GM12892 (cell line): ENCODE measurements at places on chromosomes 6 and 20.
A peak's percentile ranks its signal among the peaks of the same experiment; 100 is the strongest.

DNA sequence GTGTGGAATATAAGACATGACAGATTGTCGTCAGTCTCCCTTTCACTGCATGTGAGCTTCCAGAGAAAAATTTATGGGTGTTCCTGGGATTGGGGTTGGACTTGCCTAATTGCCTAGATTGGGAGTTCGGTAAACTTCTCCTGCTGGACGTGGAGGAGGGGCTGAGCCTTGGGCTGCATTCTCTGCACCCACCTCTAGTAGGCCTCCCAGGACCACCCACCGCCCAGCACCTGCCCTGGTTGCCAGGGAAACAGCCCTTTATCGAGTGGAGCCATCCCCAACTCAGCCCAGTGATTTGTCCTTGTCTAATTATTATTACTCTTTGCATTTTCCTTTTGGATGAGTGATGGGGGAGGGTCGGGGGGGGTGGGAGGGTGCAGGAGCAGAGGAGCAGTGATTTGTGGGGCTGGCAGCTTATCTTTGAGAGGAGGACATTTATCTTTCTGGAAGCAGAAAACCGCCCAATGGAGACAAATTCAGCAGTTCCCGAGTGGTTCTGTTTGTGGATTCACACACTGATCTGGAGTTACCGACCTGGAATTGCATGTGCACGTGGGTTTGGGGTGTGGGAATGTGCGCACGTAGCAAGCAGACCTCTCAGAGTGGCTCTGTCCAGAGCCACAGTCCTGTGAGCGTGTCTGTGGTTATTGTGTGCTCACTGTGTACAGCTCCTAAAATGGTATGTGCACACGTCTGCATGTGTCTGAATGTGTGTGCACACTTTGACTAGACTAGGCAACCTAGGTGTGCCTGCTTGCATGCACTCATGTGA is 104.5 kb downstream of the DHX35 start:
- DNase-seq = no peak

GRCh38 chr20:53346335-53346648 is 247.3 kb downstream of the ZNF217 start:
- no peak for DNase-seq

- DNase-seq = no peak
Measured at GRCh38 chr6:129364037-129364436, 345.9 kb downstream of the ARHGAP18 start.

DNA sequence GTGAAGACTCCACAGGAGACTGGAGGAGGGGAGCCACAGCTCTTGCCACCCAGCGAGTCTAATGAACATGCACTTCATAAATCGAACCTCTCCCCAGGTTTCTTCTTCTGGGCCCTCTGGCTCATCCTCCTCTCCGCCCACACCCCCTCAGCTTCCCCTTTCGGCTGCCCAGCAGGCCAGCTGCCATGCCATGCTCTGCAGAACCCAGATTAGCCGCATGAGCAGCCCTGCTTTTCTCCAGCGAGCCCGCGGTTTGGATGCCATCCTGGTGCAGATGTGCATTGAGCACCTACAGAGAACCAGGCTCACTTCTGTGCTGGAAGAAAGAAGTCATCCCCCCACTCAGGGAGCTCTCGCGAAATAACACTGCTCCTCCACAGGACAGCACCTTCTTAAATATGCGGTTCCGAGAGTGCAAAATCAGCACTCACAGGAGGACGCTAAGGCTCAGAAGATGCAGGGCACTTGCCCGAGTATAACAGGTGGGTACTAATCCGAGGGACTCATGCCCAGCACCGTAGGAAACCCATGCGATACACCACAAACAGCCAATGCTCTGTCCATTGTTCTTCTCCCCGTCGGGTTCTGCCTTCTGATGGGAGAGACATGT is 143.0 kb upstream of the THBS2 start:
- no peak for DNase-seq

GRCh38 chr20:49545572-49545971 is 22.4 kb downstream of the PTGIS start:
- DNase-seq = no peak

- DNase-seq = no peak
Measured at GRCh38 chr6:168826726-168827585, 386.0 kb downstream of the SMOC2 start.

DNA sequence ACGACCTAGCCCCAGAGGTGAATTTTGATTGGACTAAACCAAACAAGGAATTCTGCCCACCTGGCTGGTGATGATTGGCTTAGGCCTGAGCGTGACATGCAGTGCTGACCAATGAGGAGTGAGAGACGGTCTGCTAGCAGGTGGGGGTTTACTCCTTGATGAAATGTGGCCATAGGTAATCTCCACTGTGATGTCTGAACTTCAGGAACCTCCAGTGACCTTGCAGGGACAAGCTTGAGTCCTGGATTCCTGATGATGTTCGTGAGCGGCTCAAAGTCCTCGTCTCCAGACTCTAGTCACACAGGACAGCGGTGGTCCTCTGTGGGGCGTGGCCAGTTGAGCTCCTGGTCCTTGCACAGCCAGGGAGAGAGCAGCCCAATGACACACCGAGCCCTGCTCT is 8.4 kb downstream of the VSX1 start:
- no peak for DNase-seq

GRCh38 chr6:414447-414846 is 22.9 kb downstream of the IRF4 start:
- no peak for DNase-seq

DNA sequence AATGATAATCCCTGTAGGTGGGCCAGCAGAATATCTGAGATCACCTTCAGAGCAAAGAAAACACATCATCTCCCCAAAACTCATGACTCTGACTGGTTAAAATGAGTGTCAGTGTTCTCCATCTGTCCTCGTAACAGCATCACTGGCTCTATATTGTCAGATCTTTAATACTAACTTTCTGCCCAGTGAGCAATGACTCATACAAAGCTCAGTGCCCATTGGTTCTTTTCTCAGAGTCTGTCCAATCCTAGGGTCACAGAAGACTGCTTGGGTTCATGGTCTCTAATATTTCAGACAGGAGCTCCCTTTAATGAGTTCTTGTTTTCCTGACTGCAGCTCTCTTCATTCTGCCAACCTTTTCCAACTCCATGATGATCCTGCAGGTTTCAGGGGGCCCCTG is 36.4 kb downstream of the HLA-DPB1 start:
- DNase-seq = peak; percentile 44

DNA sequence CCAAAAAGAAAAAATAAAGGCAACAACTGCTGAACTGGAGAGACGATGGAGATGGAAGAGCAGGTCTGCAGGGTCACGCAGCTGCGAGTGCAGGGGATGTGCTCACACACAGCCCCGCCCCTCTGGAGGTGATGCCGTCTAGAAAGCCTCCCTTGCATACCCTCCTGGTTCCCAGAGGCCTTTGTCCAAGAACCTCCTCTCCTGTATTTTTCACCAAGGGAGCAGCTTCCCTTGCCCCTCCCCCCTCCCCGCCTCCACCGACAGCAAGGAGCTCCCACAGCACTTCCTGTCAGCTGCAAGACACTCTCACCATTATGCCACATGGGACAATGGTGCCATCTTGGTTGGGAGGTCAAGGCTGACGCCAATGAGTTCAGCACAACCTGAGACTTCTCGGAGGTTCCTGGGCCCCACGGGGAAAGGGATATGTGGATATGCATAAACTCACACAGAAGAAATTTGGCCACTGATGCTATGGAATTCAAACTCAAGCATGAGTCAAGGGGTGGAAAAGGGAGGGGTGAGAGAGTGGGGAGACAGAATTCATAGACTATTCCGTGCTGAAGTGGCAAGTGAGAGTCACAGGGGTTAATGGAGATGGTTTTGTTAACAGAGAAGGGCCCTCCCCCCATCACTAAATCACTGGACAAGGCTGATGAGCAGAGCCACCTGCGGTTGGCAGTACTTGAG is 132.9 kb downstream of the SCML4 start:
- no peak for DNase-seq

DNA sequence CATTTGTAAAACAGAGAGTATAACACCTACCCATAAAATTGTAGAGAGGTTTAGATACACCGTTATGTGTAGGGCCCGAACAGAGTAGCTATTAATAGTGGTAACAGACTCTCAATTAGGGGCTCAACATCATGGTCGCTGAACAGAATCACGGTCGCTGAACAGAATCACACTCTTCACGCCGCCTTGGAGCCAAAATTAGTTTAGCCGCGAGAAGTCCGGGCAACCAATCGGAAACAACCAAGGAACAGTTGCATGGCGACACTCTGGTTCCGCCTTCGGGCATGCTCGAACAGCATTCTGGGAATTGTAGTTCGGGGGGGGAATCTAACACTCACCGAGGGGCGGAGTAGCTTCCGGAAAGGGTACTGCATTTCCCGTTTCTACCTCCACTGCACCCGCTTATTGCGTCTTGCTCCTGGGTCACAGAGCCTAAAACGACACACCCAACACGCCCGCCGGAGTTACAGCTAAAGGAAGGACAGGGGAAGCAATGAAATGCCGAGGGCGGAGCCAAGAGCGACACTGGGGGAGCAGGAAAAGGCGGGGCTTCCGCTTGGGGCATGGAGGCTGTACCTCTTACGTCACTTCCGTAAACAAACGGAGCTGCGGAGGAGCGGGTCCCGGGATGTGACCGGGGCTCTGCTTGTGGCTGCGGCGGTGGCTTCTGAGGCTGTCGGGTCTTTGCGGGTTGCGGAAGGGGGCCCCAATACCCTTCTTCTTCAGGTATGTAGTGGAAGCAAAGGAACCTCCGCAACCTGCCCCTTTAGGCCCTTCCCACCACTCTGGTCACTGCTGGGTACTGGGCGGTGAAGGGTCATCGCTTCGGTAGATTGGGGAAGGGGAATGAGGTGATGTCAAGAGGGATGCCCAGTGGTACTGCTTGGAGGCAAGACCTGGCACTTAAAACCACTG is at the start of gene CCDC28A:
CCDC28A (plus strand) TSS at position 593 of the 915 bp plus-strand sequence. CDS start 2,352 bp downstream, outside the sequence.
- DNase-seq = peak; percentile 52
